CD4-positive, alpha-beta T cell treated with Interleukin-6 for 4 hours (primary cell): ENCODE measurements at places on chromosomes 5 and 9.

GRCh38 chr9:102482776-102483175 lies 512.4 kb upstream of the CYLC2 start:
- no peak for DNase-seq

- DNase-seq, result no peak
These were observed 9.0 kb downstream of the OR2S2 start for GRCh38 chr9:35948901-35949318.

- no peak for DNase-seq
These were observed 294.3 kb downstream of the EPB41L4A start for GRCh38 chr5:112124788-112125187.

DNA sequence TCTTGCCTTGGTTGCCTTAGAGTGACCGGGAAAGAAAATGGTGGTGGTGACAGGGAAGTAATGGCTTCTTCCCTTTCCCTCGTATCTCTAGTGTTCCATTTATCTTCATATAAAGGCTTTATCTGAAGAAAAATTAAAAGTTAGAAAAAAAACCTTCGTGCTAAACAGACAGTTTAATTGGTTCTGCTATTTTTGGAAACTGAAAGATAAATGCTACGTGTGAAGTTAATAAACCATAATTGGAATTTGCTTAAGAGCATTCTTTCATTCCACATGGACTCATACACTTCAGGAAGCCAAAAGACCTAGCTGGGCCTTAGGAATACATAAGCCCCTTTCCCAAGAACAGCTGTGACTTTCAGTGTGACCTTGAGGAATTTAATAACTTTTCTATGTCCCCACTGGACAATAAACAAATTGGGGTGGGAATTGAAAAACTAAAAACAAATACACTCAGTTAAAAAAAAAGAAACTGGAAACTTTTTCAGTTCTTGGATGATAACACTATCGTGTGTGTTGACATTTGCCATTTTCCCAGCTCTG lies 818.8 kb upstream of the WWC1 start:
- DNase-seq, result no peak

- DNase-seq, result no peak
These were observed 261.8 kb downstream of the ASTN2 start for GRCh38 chr9:117153021-117153420.

DNA sequence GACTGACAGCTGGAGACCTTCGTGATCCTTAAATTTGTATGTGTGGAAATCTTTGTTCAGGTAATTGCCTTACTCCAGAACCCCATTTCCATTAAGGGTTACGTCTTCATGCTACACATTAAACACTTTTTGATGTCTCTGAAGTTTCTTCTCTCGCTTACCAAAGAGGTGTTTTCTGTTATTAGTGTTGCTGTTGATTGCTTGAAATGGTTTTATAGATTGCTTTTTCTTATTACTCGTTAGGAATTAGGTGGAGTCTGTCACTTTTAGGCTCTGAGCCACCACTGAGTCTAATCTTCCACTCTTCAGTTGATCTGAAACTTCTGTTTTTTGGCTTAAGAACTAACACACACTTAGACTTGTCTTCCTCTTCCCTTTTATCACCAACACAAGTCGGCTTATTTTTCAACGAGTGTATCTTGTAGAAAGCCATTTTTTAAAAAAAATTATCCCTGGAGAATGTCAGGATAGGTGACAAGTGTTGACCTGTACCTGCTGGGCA lies 62.2 kb upstream of the PPARGC1B start:
- no peak for DNase-seq

DNA sequence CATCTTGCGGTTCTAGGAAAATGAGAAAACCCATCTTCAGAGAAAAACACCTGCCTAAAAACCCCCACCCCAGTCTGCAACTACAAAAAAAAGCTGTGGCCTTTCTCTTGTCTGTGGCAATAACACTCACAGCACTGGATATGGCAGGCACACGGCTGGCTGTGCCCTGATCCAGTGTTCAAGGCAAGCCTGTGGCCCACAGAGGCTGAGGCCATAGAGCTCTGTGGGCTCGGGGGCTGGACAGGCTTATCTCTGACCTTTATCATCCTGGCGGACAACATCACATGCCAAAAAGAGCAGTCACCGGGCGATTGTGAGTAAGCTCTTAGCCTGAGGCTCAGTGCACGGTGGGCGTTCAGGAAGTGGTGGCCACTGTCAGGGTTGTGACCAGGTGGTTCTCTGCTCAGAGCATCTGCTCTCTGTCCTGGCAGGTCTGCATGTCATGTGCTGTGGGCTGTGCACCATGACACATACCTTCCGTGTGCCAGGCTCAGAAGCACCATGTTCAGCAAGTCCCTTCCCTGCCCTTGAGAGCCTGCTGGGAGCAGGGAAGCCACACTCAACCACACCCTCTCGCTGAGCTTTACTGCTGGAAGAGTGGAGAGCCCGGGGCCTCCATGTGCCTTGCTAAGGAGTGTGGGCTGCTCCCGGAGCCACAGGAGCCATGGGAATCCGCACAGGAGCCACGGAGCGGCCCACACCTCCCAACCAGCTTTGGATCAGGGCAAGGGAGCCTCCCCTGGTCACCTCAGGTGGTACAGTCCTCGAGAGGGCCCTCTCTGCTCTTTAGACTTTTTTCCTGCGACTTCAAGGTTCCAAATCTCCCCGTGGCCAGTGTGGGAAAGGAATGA lies 34.6 kb upstream of the WDR38 start:
- no peak for DNase-seq

DNA sequence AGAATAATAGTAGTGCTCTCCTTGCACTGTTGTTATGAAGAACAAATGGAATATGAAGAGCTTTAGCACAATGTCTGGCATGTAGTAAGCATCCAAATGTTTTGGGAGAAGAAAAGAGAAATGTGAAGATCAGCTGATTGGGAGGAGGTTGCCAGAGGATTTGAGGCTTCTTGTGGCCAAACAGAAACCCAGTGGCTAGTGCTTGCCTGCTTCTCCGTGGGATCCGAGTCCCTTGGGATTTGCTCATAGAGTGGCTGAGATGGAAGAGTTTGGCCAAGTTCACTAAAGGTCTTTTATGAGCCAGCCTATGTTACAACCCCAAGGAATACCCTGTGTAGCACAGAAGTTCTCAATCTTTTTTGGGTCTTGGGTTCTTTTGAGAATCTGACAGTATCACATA lies 86.0 kb downstream of the ANGPTL2 start:
- no peak for DNase-seq

GRCh38 chr5:59361454-59361853 lies 532.1 kb downstream of the PDE4D start:
- DNase-seq, result no peak

GRCh38 chr9:27362447-27363210 lies 65.7 kb upstream of the EQTN start:
- DNase-seq, result no peak

DNA sequence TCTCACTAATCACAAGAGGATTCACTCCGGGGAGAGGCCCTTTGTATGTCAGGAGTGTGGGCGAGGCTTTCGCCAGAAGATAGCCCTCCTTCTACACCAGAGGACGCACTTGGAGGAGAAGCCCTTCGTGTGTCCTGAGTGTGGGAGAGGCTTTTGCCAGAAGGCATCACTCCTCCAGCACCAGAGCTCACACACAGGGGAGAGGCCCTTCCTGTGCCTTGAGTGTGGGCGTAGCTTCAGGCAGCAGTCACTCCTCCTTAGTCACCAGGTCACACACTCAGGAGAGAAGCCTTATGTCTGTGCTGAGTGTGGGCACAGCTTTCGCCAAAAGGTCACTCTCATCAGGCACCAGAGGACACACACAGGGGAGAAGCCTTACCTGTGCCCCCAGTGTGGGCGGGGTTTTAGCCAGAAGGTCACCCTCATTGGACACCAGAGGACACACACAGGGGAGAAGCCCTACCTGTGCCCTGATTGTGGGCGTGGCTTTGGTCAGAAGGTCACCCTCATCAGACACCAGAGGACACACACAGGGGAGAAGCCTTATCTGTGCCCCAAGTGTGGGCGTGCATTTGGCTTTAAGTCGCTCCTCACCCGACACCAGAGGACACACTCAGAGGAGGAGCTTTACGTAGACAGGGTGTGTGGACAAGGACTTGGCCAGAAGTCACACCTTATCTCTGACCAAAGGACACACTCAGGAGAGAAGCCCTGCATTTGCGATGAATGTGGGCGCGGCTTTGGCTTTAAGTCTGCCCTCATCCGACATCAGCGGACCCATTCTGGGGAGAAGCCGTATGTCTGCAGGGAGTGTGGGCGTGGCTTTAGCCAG lies 27.8 kb downstream of the NUTM2F start:
- DNase-seq, result no peak

- no peak for DNase-seq
These were observed 62.8 kb downstream of the DCP2 start for GRCh38 chr5:113039229-113039933.

- DNase-seq, result no peak
These were observed 80.5 kb downstream of the RFK start for GRCh38 chr9:76313771-76314170.

DNA sequence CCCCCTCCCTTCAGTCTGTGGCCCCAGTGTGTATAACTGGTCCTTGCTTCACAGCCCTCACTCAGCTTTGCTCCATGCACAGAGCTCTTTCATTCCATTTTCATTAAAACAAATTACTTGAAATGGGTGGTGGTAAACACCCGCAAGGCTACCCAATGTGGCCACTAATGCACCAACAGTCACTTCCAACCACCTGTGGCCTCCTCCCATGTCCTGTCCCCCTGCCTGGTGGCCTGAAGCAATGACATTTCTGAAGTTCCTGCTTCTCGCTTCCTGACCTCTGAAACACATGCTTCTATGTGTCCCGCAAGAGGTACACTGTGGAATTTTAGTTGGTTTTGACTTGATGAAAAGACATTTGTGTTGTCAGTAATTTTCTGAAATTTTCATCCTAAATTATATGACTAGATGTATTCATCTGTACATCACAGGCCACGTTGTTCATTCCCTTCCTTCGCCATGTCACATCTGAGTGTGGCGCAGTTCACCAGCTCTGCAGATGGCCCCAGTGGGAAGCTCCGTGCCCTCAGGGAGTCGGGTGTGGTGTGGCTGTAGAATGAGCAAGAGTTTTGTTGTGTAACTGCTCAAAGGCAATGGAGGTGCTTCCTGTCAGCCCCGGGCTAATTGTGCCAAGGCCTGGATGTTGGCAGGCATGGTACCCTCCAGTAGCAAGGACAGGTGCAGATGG lies 9.6 kb downstream of the ROPN1L start:
- no peak for DNase-seq

DNA sequence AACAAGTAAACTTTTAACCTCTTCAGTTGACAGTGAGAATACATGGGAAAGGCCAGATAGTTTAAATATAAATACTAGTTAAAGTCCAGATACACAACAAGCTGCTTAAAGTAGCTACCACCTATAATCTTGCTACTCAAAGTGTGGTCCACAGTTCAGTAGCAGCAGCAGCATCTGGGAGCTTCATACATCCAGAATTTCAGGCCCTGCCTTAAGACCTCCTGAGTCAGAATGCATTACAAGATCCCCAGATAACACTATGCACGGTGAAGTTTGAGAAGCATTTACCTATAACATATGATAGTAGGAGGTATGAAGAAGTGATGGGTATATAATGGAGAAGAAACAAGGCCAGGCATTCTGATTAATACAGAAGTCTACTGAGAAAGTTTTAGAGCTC lies 244.5 kb downstream of the EFNA5 start:
- no peak for DNase-seq

DNA sequence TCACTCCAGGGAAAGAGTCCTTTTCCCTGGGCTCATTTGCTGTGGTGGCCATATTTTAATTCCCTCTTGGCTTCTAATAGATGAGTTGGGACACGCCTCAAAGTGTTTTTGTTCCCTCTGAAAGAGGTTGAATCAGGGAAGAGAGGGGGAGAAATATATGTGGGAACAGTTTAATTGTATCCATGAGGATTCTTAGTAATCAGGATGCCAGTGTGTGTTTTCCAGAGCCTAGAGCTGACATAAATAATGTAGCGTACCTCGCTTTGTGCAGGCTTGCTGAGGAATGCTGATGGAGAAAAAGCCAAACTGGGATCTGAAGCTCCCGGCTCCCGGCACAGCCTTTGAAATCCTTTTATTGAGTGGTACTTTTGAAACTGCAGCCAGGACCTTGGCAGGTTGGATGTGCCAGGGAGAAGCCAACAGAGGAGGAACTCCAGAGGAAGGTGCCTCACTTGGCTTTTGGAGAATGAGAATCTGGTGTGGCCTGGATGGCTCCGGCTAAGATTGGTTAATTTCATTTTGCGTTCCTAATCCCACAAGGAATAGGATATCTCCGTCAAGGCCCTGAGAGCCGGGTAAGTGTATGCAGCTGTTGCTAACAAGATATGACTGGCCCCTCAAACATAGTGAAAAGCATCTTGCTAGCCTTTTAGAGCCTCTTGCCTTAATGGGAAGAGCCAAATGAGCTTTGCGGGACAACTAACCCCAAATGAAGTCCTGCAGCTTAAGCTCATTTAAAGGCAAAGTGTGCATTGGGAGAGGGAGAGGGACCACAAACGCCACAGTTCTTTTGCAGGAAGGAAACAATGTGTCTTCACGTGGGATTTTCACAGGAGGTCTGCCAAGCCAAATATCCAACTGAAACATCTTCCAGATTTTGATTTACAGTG lies 471.1 kb upstream of the WWC1 start:
- DNase-seq, result no peak

- DNase-seq, result no peak
These were observed 198.9 kb downstream of the LURAP1L start for GRCh38 chr9:12973710-12974109.

- DNase-seq, result no peak
These were observed 25.6 kb downstream of the PCSK1 start for GRCh38 chr5:96407436-96407835.

DNA sequence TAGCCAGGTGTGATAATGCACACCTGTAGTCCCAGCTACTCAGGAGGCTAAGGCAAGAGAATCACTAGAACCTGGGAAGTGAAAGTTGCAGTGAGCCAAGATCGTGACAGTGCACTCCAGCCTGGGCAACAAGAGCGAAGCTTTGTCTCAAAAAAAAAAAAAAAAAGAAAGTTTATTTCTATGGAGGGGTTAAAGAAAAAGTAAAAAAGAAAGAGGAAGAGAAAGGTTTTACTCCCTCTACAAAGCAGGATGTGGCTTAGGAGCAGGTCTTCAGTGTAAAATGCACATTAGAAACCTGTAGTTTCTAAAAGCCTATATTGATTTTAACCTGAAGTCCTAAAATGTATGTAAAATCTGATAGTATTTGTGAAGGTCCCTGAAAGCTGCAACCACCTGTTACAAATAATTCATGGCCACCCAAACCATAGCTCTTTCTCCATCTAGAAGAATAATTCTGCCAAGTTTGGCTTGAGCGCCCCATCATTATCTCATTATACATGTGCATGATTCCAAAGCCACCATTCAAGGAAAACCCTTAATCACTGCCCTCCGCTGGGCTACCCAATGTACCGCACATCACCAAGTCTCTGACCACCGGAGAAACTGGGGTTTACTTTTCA lies 3.4 kb downstream of the FNBP1 start:
- peak; percentile 49 for DNase-seq

DNA sequence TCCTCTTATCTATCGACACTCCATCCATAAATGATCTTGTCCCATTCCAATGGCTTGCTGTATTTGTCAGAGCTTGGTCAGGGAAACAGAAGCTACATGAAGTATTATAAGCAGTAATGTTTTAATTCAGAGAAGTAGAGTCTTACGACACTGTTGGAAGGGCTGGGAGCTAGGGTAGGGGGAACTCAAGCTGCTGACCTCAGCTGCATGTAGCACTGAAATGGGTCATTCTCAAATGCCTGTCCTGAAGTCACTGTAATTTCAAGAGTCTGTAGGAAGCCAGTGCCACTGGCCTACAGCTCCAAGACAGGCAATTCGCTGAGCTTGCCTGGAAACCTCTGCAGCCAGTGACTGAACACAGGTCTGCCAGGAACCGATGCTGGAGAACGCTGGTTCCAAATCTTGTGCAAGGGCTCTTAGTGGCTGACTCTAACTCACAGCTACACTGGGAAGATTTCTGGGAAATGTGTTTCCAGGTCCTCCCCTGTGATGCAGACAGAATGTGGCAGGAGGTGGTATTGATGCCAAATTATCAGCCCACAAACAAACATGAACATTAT lies 532.4 kb downstream of the CCDC171 start:
- no peak for DNase-seq
